ENCODE measurements at places on chromosomes 1 and 21. TPM values are rescaled to one million over a fixed set of nuclear protein-coding genes. Genes with fewer than 3 reads are reported as not detected.
A peak's percentile ranks its signal among the peaks of the same experiment; 100 is the strongest.

FAM167B gene
- total RNA-seq: 4.6 TPM

DNA sequence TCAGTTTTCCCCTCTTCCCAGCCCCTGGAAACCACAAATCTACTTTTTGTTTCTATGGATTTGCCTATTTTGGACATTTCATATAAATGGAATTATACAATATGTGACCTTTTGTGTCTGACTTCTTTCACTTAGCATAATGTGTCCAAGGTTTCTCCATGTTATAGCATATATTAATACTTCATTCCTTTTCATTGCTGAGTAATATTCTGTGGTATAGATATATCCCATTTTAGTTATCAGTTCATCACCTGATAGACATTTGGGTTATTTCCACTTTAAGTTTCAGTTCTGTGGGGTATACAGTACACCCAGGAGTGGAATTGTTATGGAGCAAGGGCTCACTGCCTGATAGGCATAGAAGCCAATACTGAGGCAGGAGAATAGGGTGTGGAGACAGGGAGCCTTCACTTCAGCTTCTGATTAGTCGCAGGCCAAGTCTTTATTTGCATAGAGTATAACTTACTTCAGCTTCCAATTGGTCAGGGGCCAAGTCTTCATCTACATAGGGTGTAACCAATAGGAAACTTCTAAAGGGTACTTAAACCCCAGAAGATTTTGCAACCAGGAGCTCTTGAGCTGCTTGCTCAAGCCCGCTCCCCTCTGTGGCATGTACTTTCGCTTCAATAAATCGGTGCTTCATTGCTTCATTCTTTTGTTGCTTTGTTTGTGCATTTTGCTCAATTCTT is 8.3 kb upstream of the NVL start:
- peak; percentile 42 for DNase-seq

LHX8 gene
- not detected for total RNA-seq

TFF2 gene
- not detected for total RNA-seq

DNA sequence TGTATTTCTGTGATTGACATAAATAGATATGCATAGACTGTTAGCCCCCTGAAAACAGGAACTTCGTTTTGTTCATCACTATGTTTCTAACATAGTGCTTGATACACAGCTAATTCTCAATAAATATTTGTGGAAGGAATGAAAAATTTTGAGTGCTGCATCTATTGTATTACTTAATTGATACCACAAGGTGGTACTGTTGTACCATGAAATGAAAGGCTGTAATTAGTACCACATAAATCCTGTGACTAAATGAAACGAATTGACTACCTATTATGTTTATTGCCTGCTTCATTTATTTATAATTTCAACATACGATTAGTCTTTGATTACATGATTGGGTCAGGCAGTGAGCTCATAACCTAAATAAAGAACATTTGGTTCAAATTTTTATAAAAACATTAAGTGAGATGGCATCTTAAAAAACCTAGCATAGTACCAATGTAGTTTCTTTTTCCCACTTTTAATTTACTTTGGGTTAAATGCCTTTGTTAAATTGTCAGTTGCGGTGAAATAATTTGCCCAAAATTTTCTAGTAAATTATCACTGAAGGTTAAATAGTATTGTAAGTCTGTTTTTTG is 15.0 kb upstream of the TGFB2 start:
- DNase-seq: no peak
